ENCODE measurements at places on chromosomes 3 and 15.
A peak's percentile ranks its signal among the peaks of the same experiment; 100 is the strongest.

GRCh38 chr3:38137615-38138348, 679 bp upstream of the MYD88 start:
- H3K36me3 ChIP-seq: peaks cover 17% of the 10 kb centered on the region
- no peaks in the 10 kb centered on the region for H3K27me3 ChIP-seq
- DNase-seq: peak; percentile 21
- peaks cover 18% of the 10 kb centered on the region for H3K4me1 ChIP-seq
- H3K27ac ChIP-seq: peak overlapping the region; percentile 91

DNA sequence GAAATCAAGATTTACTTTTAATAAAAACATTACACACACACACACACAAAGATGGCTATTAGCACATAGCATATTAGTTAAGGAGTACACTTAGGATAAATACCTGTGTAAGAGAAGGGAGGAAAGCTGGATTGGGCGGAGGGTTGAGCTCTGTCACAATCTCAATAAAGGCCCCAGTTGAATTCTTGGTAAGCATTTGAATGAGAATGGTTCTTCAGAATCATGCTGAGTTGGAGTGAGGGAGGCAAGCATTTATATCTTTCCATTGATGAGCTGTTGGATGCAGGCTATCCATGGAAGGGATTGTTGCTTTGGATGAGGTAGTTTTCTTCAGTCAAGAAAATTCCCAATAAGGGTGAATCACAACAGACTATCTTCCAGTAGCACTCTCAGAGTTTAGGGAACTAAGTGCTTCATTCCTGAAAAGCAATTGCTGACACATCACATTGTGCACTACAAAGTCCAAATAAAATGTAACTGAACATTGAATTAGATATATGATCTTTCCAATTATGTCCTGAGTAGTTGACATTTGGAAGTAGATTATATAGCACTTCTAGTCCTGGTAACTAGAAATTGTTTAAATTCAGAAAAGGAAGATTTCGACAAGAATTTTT, 95.7 kb downstream of the SUCNR1 start:
- no peaks in the 10 kb centered on the region for H3K4me1 ChIP-seq
- H3K4me3 ChIP-seq: no peak overlapping the region
- DNase-seq: no peak
- no peaks in the 10 kb centered on the region for H3K27me3 ChIP-seq
- H3K36me3 ChIP-seq: no peaks in the 10 kb centered on the region

DNA sequence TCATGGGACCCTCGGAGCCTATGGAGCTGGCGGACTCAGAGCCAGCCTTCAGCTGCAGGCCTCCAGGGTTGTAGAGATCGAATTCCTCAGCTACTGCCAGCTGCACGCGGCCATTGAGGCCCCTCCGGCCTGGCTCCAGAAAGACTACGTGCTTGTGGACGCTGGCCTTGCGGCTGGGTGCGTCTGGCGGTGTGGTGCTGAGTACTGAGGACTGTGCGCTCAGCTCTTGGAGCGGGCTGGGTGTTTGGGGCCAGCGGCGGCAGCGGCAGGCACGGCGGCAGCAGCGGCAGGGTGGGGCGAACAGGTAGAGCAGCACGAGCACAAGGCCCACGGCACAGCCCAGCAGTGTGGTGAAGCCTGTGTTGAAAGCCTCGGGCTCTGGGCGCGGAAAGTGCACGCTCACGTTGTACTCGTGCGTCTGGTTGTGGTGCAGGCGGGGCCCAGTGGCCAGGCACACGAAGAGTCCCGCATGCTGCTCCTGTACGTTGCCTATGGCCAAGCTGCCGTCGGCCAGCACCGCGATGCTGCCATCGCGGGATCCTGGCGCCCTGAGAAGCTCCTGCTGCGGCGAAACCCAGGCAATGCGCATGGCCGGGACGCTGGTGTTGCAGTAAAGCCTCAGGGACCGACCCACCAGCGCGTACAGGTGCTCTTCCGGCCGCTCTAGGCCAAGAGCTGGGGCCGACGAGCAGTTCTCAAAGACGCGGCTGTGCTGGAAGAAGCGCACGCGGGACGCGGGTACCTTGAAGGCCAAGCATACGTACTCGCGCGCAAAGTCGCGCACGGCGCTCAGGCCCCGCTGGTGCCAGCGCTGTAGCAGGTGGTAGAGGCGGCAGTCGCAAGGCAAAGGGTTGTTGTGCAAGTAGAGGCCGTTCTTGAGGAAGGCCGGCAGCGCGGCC, 1.3 kb downstream of the AMIGO3 start:
- H3K27me3 ChIP-seq: no peaks in the 10 kb centered on the region
- no peak overlapping the region for H3K27ac ChIP-seq
- peaks cover 33% of the 10 kb centered on the region for H3K36me3 ChIP-seq
- no peak for DNase-seq
- H3K4me1 ChIP-seq: peaks cover 8% of the 10 kb centered on the region

DNA sequence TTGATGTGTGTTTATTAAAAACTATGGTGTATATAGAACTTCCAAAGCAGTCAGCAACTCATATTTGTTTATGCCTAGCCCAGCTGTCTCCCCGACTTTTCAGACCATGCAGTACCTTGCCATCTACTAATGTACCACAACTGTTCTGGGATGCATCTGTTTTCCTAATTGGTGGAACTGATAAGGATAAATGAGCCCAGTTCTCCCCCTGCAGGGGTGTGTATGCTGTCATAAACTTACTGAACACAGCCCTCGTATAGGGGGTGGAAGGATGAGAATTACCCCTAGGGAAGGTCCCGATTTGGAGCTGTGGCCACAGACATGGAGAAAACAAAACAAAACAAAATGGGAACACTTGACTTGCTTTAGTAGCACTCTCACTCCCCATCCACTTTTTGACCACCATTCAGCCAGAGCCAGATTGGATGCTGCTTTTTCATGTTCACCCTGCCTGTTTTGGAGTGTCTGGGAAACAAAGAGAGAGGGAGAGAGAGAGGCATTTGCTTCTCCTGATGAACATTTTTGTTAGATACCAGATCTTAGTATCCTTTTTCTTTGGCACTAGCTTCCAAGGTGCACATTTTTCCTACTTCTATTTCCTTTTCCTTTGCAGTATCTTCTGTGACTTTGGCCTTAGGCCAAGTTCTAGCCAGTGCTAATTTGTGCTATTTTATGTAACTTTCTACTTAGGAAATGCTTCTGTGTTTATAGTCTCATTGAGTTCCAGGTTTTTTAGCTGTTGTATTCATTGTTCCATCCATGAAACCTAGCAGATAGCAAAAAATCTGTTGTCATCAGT, 29.1 kb downstream of the CADM2 start:
- no peak for DNase-seq
- no peaks in the 10 kb centered on the region for H3K36me3 ChIP-seq
- H3K27me3 ChIP-seq: no peaks in the 10 kb centered on the region
- H3K4me1 ChIP-seq: peaks cover 4% of the 10 kb centered on the region

- no peak overlapping the region for H3K27ac ChIP-seq
- H3K36me3 ChIP-seq: no peaks in the 10 kb centered on the region
- H3K4me3 ChIP-seq: no peak overlapping the region
- no peaks in the 10 kb centered on the region for H3K27me3 ChIP-seq
- DNase-seq: no peak
- H3K4me1 ChIP-seq: peaks cover 19% of the 10 kb centered on the region
These were observed 26.5 kb downstream of the P3H2 start for GRCh38 chr3:190094160-190094718.

DNA sequence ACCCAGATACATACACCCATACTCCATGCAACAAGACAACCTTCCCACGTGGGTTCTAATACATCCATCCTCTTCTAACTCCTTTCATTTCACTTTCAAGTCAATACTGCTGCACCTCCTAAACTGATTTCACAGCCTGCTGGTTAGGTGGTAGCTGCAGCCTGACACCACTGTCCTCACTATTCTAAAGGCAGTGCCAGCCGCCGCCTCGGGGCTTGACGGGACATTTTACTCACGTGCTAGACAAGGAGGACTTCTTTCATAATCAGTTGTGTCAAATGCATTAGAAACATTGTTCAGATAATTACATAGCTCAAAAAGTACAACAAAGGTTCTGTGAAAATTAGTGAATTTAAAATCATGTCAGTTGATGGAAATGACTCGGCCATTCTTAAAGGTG, 6.3 kb downstream of the UROC1 start:
- H3K36me3 ChIP-seq: no peaks in the 10 kb centered on the region
- H3K4me1 ChIP-seq: peaks cover 8% of the 10 kb centered on the region
- no peak overlapping the region for H3K27ac ChIP-seq
- no peak overlapping the region for H3K4me3 ChIP-seq

DNA sequence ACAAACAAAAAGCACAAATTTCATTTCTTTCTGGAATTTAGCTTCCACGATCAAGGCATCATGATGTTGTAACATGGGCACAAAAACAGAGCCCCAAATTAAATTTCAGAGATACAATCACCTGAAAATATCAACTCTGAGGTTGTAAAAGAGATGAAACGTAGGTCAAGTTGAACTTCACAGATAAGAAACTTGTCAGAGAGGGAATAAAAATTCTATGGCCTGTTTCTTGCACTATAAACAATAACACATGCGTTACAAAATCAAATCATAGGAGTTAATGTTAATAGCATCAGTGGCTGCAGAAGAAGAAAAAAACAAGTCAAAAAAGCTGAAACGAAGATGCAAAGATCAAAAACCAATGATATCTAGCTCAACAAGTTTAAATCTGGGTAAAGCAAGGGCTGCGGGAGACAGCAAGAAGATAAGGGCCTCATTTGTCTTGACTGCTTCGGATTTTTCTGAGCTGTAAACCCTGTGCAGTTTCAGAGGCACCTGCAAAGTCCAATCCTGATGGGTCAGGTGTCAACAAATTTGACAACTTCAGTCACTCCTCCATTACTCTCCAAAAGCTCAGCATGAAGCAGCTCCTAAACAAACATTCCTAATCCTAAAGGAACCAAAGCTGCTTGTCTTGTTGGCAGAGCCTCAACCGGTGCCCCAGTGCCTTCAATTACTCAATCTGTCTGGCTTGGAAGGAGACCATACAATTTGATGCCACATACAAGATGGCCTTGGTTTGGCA, 219.8 kb downstream of the STT3B start:
- H3K4me1 ChIP-seq: peaks cover 3% of the 10 kb centered on the region
- H3K27me3 ChIP-seq: no peaks in the 10 kb centered on the region
- H3K4me3 ChIP-seq: no peak overlapping the region
- DNase-seq: no peak

GRCh38 chr3:67450153-67450552, 204.3 kb downstream of the SUCLG2 start:
- no peak overlapping the region for H3K27ac ChIP-seq
- no peak overlapping the region for H3K4me3 ChIP-seq
- H3K36me3 ChIP-seq: no peaks in the 10 kb centered on the region
- no peaks in the 10 kb centered on the region for H3K27me3 ChIP-seq
- DNase-seq: no peak

DNA sequence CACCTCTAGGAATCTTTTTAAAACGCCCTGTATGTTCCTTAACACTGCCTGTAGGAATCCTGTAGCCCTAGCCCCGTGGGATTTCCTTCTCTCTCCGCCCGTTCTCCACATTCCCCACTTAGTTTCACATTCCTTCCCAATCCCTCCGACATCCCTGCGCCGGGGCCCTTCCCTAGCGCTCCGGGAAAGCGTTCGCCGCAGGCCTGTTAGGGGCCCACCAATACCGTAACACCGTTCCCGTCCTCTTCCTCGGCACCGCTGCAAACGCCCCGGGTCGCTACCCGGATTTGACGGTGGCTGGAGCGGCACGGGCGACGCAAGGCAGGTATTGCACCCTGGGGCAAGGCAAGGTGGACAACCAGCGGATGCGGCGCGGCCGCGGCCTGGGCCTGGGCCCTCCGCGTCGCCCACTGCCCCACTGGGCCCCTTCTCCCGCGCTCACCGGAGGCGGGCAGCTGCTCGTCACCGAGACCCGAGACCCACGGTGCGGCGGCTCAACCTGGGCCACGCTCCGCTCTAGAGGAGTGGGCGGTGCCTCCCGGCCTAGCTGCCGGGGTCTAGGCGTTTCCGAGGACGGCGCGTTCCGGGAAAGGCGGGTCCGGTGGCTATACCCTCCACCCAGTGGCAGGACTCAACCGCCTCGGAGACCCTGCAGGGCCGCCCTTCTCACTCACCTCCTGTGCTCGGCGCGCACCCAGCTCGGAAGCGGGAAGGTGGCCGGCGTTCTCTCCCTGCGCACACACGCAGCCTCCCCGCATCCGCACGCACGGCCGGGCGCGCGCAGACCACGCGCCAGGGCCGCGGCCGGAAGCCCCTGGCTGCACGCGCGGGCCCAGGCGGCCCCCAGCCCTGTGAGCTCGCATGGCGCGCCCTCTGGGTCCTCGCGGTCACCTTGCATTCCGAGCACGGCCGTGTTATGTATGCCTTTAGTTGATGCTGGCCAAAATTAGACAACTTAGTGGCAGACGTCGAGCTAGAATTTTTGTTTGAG, at the start of gene B3GALNT1:
Gene B3GALNT1 (minus strand): TSS at position 789 of the 991 bp plus-strand sequence. CDS start 18,595 bp downstream, outside the sequence.
- peaks cover 2% of the 10 kb centered on the region for H3K4me1 ChIP-seq
- no peaks in the 10 kb centered on the region for H3K36me3 ChIP-seq
- peak; percentile 45 for DNase-seq
- H3K27ac ChIP-seq: no peak within 1 kb of the TSS
- H3K27me3 ChIP-seq: no peaks in the 10 kb centered on the region

GRCh38 chr3:5717254-5717653, 529.7 kb downstream of the EDEM1 start:
- H3K4me1 ChIP-seq: no peaks in the 10 kb centered on the region
- DNase-seq: no peak
- H3K36me3 ChIP-seq: no peaks in the 10 kb centered on the region
- H3K27me3 ChIP-seq: no peaks in the 10 kb centered on the region
- H3K27ac ChIP-seq: no peak overlapping the region
- no peak overlapping the region for H3K4me3 ChIP-seq

GRCh38 chr3:35675206-35675605, 35.9 kb downstream of the ARPP21 start:
- H3K4me3 ChIP-seq: no peak overlapping the region
- H3K27me3 ChIP-seq: no peaks in the 10 kb centered on the region
- no peak for DNase-seq

DNA sequence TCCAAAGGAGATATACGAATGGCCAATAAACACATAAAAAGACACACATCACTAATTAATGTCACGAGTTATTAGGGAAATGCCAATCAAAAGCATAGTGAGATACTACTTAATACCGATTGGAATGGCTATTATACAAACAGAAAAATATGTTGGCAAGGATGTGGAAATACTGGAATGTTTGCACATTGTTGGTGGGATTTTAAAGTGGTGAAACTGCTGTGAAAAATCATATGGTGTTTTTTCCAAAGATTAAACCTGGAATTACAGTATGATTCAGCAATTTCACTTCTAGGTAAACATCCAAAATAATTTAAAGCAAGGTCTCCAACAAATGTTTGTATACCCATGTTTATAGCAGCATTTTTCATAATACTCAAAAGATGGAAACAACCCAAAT, 765.5 kb downstream of the VGLL3 start:
- H3K27ac ChIP-seq: no peak overlapping the region
- no peaks in the 10 kb centered on the region for H3K4me1 ChIP-seq
- no peaks in the 10 kb centered on the region for H3K36me3 ChIP-seq
- no peaks in the 10 kb centered on the region for H3K27me3 ChIP-seq
- no peak overlapping the region for H3K4me3 ChIP-seq

DNA sequence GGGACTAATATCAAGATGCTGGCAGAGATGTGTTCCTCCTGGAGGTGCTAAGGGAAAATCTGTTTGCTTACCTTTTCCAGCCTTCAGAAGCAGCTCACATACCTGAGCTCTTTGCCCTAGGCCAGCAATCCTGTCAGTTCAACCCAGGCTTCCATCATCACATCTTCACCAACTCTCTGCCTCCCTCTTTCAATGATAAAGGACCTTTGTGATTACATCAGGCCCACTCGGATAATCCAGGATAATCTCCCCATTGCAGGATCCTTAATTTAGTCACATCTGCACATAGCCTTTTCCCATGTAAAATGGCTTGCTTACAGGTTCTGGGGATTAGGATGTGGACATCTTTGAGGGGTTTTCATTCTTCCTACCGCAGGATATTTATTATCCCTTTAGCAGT, 58.3 kb downstream of the NSUN3 start:
- no peak overlapping the region for H3K4me3 ChIP-seq
- no peaks in the 10 kb centered on the region for H3K27me3 ChIP-seq
- no peak overlapping the region for H3K27ac ChIP-seq

Measured in neuronal stem cell (in vitro differentiated cells).